ENCODE measurements at places on chromosomes 4 and X.

GRCh38 chr4:785332-786073 lies 40.4 kb downstream of the CPLX1 start:
- DNase-seq = no peak

- DNase-seq = no peak
Observed at GRCh38 chrX:2578864-2579263, 78.1 kb upstream of the DHRSX start.

- no peak for DNase-seq
Observed at GRCh38 chrX:13666836-13667235, 13.9 kb downstream of the TCEANC start.

DNA sequence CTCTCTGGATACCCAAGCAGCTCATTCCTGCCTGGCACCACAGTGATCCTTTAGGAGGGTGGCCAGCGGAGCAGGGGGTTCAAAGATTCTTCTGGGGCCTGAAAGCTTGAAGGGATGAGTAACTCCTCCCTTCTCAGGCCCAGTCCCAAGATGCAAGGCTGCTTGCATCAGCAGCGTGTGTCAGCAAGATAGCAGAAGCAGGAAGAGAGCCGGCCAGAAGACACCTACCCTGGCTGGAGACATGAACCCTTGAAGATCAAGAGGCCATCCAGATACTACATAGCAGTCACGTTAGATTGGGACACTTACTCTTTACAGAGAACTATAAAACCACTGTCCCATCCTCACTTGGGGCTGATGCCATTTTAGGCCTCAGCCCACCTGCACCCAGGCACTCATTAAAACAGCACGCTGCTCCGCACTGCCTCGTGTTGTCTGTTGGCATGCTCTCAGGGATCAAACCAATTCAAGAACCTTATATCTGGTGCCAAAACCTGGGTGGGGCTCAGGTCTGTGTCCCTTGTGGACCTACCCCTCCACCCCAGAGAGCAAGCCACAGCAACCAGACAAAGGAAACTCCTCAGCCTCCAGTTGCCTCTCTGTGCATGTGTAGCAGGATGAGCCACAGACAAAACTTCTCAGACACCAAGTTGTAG lies 6.5 kb downstream of the UGT2B17 start:
- no peak for DNase-seq

- DNase-seq = no peak
Observed at GRCh38 chr4:8364848-8365350, 75.6 kb downstream of the ACOX3 start.

GRCh38 chr4:187685247-187685646 lies 310.3 kb upstream of the ZFP42 start:
- DNase-seq = peak; percentile 50

DNA sequence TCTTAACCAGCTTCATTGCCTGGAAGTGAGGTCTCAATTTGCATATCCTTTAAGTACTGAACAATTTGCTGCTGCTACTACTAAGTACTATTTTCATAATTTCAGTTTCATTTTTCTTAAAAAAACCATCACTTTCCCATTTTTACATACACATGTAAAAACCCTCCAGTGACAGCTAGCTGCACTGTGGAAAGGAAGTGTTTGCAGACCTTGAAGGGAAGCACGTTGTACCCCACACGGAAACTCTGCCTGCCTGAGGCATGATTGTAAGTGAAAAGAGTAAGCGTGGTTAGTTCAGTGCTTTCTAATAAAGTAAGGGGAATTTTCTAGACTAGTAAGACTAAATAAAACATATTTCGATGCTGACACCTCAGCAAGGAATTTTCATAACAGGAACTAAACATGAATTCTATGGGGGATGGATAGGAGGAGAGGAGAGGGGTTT lies 103.6 kb downstream of the RAPGEF2 start:
- peak; percentile 50 for DNase-seq

GRCh38 chrX:71195964-71196649 lies 26.9 kb upstream of the GJB1 start:
- peak; percentile 34 for DNase-seq

DNA sequence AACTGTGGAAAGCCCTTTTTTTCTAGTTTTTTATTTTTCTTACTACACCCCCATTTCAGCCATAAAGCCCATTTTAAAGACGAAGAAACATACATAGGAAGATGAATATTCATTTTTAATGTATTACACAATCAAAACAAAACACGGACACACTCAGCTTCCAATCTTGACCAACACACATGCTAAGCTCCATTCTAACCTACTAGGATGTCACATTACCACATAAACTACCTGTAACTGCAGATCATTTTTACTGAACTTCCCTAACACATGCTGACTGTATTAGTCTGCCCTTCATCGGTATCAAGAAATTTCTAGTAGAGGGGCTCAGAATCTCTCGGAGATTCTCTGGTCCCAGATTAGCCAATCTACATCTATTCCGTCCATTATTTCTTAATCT lies 1.8 kb downstream of the CCNI start:
- peak; percentile 2 for DNase-seq

DNA sequence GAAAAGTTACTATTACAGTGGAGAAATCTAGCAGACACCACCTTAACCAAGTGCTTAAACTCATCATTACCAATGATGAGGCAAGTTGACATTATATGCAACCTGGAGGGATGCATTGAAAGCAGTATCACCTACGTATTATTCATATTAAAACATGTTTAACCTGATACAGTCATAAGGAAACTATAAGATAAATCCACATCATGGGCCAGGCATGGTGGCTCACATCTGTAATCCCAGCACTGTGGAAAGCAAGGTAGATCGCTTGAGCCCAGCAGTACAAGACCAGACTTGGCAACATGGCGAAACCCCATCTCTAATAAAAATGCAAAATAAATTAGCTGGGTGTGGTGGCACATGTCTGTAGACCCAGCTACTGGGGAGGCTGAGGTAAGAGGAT lies 22.3 kb upstream of the INTU start:
- DNase-seq = no peak

DNA sequence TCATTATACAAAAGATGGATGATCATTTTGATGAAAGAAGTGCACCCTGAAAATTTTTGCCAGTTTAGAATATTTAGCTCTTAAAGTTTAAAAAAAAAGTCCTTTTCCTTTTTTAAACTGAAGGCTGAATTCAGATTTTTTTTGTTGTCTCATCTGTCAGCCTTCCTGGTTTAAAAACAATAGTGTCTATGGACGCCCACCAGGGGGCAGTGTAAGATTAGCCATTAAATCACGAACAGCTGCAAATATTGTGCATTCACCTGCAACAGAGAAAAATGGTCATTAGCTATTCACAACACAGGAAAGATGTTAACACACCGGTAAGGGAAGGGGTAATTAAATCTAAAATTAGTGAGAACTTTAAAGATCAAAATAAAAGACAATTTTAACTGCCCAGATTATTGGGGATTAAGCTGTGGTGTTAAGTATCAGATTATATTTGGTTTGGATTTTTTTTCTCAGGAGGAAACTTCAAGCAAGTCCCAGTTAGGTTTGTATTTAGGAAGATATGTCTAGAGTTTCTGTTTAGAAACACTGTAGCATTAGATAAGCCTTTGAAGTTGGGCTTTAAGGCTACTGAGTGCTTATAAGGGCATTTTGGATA lies 4.4 kb upstream of the CXorf38 start:
- peak; percentile 66 for DNase-seq

DNA sequence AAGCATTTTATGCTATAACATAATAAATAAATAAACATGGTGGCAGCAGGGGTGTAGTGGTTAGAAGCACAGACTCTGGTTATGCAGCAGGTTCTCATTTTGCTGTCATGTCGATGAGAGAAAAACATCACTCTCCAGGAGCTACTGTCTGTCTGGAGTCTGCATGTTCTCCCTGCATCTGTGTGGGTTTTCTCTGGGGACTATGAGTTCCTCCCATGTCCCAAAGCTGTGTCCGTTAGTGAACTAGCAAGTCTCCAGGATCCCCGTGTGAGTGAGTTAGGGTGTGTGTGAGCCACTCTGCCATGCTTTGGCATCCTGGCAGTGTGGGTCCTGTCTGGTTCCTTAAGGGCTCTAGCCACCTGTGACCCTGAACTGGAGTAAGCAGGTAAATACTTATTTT lies 585.6 kb upstream of the AGA start:
- DNase-seq = no peak

DNA sequence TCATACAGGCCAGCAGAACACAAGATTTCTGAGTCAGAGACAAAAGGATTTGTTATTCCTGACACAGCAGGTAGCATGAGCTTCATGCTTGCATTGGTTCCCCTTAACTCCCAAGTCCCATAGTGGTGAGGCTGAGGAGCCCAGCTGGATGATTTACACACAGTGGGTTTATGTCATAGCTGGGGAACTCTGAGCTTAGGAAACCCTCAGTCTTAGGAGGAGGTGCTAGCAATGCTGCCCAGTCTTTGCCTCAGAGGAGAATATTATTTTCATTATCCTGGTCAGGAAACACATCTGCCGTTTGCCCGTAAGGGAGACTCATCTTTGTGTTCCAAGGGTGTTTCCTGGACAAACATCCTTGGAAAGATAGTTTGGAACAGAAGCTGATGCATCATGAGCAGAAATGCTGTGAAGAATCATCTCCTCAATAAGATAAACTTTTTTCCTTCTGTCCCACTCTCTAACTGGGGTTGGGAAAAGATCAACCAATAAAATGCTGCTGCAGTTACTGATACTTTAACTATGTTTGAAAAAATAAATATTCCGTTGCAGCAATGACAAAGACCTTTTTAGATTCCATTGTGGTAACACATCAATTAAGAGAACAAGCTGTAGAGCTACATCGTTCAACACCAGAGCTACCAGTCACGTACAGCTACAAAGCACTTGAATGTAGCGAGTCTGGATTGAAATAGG lies 146.8 kb downstream of the DCLK2 start:
- peak; percentile 92 for DNase-seq

DNA sequence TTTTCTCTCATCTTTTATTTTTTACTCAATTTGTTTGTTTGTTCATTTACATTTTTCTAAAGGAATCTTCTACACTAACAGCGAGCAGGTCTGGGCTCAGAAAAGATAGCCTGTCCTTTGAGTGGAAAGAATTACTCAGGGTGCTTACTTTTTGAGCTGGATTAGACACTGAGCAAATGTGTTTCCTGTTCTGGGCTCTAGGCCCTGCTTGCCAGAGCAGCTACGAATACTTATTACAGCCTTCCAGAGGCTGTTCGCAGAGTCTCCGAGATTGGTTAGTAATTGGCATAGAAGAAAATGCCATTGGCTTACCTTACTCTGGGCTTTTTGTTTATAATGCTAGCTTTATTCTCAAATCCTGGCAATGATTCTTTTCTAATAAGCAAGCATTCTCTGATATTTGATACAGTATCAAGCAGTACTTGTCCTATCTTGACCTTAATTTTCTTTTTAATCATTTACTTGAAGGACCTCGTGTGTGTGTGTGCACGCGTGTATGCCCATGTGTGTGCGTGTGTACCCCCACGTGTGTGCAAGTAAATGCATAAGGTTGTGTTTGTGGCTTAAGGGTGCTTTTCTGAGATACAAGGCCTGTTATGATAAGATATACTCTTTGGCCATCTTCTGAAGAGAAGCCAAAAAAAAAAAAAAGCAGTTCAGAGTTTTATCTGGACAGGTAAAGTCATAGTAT lies 76.2 kb upstream of the GRXCR1 start:
- no peak for DNase-seq

DNA sequence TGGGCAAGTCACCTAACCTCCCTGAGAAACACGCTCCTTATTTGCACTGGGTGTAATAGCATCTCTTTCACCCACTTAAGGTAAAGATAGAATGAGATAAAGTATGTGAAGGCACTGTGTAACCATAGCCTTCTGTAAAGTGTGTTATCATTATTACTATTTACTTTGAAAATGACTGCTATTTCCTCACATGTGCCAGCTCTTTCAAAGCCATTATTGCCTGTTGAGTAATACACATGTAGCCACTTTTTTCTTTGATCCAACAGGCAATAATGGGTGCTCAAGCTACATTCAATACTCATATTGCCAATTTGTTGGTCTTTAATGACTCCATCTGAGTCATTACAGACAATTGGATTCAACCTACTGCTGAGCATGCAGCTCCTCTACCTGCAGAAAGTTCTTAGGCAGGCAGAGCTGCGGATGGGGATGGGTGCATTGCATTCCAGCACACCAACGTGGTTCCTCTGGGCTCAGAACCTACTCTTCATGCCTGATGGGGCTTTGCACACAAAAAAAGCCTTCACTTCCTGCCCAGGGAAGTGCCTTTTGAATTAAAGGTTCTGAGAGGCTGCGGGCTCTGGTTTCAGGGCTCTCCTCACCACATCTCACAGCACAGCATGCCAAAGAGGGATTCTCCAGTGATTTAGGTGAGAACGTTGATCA lies 9.7 kb downstream of the PTCHD1 start:
- DNase-seq = no peak

DNA sequence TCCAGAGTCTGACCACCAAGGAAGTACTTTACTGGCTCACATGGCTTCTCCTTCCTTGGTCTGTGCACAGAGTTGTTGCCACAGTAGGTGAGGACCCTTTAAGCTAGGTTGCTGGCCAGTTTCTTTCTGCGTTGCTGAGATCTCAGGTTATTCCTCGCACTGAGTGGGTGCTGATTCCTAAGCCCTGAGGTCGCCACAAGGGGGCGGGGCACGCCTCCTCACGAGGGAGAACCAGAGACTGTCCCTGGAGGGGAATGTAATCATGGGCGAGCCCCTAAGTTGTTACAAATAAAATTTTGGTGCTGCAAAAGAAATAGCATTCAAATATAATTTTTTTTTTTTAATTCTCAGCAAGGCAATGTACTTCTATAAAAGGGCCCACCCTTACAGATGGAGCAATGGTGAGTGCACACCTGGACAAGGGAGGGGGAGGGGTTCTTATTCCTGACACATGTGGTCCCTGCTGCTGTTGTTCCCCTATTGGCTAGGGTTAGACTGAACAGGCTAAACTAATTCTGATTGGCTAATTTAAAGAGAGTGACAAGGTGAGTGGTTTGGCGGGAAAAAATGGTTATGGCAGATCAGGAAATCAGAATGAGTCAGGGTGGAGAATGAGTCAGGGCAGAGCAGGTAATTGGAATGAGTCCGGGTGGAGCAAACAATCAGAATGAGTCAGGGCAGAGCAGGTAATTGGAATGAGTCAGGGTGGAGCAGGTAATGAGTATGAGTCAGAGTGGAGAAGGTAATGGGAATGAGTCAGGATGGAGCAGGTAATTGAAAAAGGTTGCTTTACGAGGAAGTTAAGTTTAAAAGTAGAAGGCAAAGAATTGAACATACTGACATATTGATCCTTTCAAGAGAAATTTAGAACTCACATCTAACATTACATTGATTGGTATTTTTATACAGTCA lies 107.5 kb downstream of the VSIG4 start:
- peak; percentile 73 for DNase-seq

- no peak for DNase-seq
Observed at GRCh38 chr4:89336818-89337420, 29.3 kb upstream of the GPRIN3 start.

- no peak for DNase-seq
Observed at GRCh38 chr4:171024720-171025303, 788.4 kb upstream of the GALNTL6 start.

Data from M059J (cell line).